ENCODE measurements at places on chromosomes 1 and 21. TPM values are rescaled to one million over a fixed set of nuclear protein-coding genes. Genes with fewer than 3 reads are reported as not detected.

The ZFP69B gene
- total RNA-seq, result 1.6 TPM

The KCNJ9 gene
- not detected for total RNA-seq

The PLA2G2F gene
- not detected for total RNA-seq

The NPHP4 gene
- total RNA-seq, result 5.2 TPM

The LRP8 gene
- 40.5 TPM for total RNA-seq

The CD84 gene
- not detected for total RNA-seq

The ZNF695 gene
- 1.2 TPM for total RNA-seq

The UBL4B gene
- not detected for total RNA-seq

The RNU1-2 gene
- not detected for total RNA-seq

The PALMD gene
- total RNA-seq, result 0.43 TPM

The EPHA8 gene
- 0.07 TPM for total RNA-seq

The DENND4B gene
- 31.2 TPM for total RNA-seq

The PIGR gene
- not detected for total RNA-seq

The STIL gene
- total RNA-seq, result 10.9 TPM

The WDTC1 gene
- 7.8 TPM for total RNA-seq

The CFAP410 gene
- 9.8 TPM for total RNA-seq

The FAM163A gene
- not detected for total RNA-seq

The OR11L1 gene
- not detected for total RNA-seq

The DYNLT5 gene
- total RNA-seq, result not detected

The TSTD1 gene
- not detected for total RNA-seq

The PRELP gene
- not detected for total RNA-seq

The CFAP45 gene
- total RNA-seq, result 0.66 TPM

The KIF14 gene
- 10.4 TPM for total RNA-seq

The ETV3L gene
- total RNA-seq, result not detected

The TMEM51 gene
- 41.6 TPM for total RNA-seq

The CASZ1 gene
- total RNA-seq, result 1.9 TPM

The THEM5 gene
- total RNA-seq, result not detected

The NRIP1 gene
- total RNA-seq, result 20.2 TPM

The GPR153 gene
- 1.1 TPM for total RNA-seq

The FGR gene
- total RNA-seq, result not detected

The CSF3R gene
- not detected for total RNA-seq

The FCAMR gene
- not detected for total RNA-seq

The TNFRSF8 gene
- not detected for total RNA-seq

The ENAH gene
- 95.8 TPM for total RNA-seq

The OR2G2 gene
- total RNA-seq, result not detected

The POTED gene
- not detected for total RNA-seq

The PCSK9 gene
- total RNA-seq, result 4.4 TPM

The SNAP47 gene
- 23.5 TPM for total RNA-seq

The RYR2 gene
- total RNA-seq, result 0.07 TPM

The ANKRD35 gene
- not detected for total RNA-seq

The TP73 gene
- 0.39 TPM for total RNA-seq

The HEYL gene
- total RNA-seq, result 2.8 TPM

The S100A12 gene
- not detected for total RNA-seq

The GABPB2 gene
- total RNA-seq, result 3.8 TPM

The PAPPA2 gene
- total RNA-seq, result not detected

The ADAMTSL4 gene
- total RNA-seq, result 4.3 TPM

The SLC44A3 gene
- 1.8 TPM for total RNA-seq

The NBPF3 gene
- 6.3 TPM for total RNA-seq

The FMO2 gene
- total RNA-seq, result not detected
